ENCODE measurements at places on chromosomes 11 and 22.

DNA sequence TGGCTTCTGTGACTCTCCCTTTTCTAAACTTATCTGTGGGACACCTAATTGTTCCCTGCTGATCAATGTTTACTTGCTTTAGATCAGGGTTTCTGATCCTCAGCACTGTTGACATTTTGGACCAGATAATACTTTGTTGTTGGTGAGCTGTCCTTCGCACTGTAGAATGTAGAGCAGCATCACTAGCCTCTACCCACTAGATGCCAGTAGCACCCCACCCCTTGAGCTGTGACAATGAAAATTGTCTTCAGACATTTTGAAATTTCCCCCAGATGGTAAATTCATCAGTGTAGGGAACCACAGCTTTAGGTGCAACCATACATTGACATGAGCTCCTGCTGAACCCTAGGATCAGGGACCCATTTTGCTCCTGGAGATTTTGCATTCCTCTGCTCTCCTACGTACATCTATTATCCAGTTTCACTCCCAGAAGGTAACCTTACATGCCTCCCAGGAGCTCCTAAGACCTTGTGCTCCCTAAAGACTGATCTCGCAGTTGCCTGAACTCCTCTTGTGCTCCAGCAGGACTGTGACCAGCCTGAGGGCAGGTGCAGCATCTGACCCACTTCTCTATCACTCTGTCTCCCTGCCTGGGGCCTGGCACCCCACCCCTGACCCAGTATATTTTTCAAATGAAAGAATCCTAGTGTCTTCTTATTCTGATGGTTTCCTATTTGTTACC is 107.8 kb downstream of the FAR1 start:
- H3K4me3 ChIP-seq = no peak overlapping the region
- H3K27ac ChIP-seq = no peak overlapping the region
- H3K4me1 ChIP-seq = no peaks in the 10 kb centered on the region
- DNase-seq = peak; percentile 9

GRCh38 chr22:48938741-48939140 is 888.9 kb downstream of the BRD1 start:
- peaks cover 12% of the 10 kb centered on the region for H3K27me3 ChIP-seq
- no peaks in the 10 kb centered on the region for H3K36me3 ChIP-seq
- H3K4me3 ChIP-seq = no peak overlapping the region
- DNase-seq = no peak
- H3K4me1 ChIP-seq = no peaks in the 10 kb centered on the region

- no peaks in the 10 kb centered on the region for H3K36me3 ChIP-seq
- no peak overlapping the region for H3K4me3 ChIP-seq
- H3K27ac ChIP-seq = no peak overlapping the region
- no peaks in the 10 kb centered on the region for H3K4me1 ChIP-seq
Measured at GRCh38 chr11:63427971-63428508, 58.5 kb downstream of the SLC22A9 start.

DNA sequence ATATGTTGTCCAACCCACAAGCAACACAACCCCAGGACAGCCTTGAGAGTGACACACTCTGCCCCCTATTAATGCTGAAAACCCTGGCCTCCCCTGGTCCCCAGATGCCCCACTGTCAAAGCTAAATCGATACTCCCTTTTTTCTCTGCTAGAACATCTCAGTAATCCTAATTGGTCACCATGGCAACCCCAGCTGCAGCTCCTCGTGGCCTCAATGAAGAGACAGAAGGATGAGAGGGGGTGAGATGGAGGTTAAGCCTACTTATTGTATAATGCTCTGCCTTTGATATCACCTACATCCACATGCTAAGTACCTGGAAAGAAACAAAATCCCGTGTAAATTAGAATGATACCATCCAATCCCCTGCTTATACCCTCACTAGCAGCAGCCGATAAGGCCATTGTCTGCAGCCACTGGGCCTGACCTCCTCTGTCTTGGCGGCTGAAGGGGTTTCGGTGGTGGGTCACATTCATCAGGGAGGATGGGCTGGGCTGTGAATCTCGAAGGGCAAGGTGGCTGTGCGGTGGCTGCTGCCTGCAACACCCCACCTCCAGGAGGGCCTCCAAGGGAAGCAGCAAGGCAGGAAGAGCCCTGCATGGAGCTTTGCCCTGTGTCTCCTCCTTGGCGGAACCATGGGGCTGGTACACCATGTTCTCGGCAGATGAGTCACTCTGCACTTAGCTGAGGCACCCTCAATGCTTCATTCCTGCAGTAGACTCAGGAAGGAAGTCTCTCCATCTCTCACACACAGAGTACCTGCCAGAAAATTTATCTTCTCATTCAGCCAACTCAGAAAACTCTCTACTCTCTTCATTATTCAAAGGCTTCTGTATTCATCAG is 399.5 kb downstream of the BUD13 start:
- no peaks in the 10 kb centered on the region for H3K4me1 ChIP-seq
- H3K27me3 ChIP-seq = peaks cover 3% of the 10 kb centered on the region
- H3K4me3 ChIP-seq = no peak overlapping the region

DNA sequence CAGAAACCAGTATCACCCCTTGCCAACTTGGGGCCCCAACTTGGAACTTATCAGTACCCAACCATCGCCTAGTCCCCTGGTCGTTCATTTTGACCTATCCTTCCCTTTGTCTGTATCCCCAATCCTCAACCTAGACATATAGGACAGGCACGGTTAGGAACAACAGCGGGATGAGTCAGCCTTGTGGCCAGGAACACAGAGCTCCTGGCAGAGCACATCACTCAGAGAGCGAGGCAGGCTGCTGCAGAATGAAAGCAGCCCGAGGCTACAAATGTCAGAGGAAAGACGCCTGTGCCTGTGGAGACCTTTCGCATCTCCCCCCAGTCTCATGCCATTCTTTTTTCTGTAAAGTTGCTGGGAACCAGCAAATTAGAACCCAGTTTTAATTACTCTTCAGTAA is 14.6 kb downstream of the DKK3 start:
- H3K27me3 ChIP-seq = peaks cover 5% of the 10 kb centered on the region
- H3K4me3 ChIP-seq = no peak overlapping the region
- peaks cover 7% of the 10 kb centered on the region for H3K4me1 ChIP-seq
- H3K36me3 ChIP-seq = no peaks in the 10 kb centered on the region
- no peak overlapping the region for H3K27ac ChIP-seq

- no peaks in the 10 kb centered on the region for H3K4me1 ChIP-seq
- no peak overlapping the region for H3K27ac ChIP-seq
- H3K36me3 ChIP-seq = peaks cover 6% of the 10 kb centered on the region
- peaks cover 1% of the 10 kb centered on the region for H3K27me3 ChIP-seq
- no peak for DNase-seq
Measured at GRCh38 chr22:24819911-24820461, 14.0 kb downstream of the SGSM1 start.

GRCh38 chr11:104526006-104526405 is 362.1 kb upstream of the PDGFD start:
- H3K36me3 ChIP-seq = no peaks in the 10 kb centered on the region
- no peaks in the 10 kb centered on the region for H3K27me3 ChIP-seq
- no peak overlapping the region for H3K27ac ChIP-seq
- no peak for DNase-seq
- H3K4me3 ChIP-seq = no peak overlapping the region

GRCh38 chr22:23223569-23224317 is 43.4 kb downstream of the BCR start:
- no peak overlapping the region for H3K27ac ChIP-seq
- no peaks in the 10 kb centered on the region for H3K27me3 ChIP-seq
- no peak for DNase-seq
- peaks cover 14% of the 10 kb centered on the region for H3K36me3 ChIP-seq
- H3K4me3 ChIP-seq = no peak overlapping the region
- H3K4me1 ChIP-seq = peaks cover 94% of the 10 kb centered on the region

GRCh38 chr11:68997995-68998348 is 15.1 kb downstream of the MRGPRF start:
- peaks cover 16% of the 10 kb centered on the region for H3K27me3 ChIP-seq
- no peaks in the 10 kb centered on the region for H3K36me3 ChIP-seq
- no peaks in the 10 kb centered on the region for H3K4me1 ChIP-seq

GRCh38 chr11:22582151-22582410 is 43.5 kb downstream of the FANCF start:
- DNase-seq = no peak
- no peak overlapping the region for H3K4me3 ChIP-seq
- no peak overlapping the region for H3K27ac ChIP-seq
- no peaks in the 10 kb centered on the region for H3K36me3 ChIP-seq
- H3K4me1 ChIP-seq = no peaks in the 10 kb centered on the region
- H3K27me3 ChIP-seq = peaks cover 2% of the 10 kb centered on the region

GRCh38 chr11:102974552-102975280 is 19.2 kb upstream of the MMP13 start:
- no peaks in the 10 kb centered on the region for H3K4me1 ChIP-seq
- peaks cover 17% of the 10 kb centered on the region for H3K27me3 ChIP-seq
- no peaks in the 10 kb centered on the region for H3K36me3 ChIP-seq
- no peak overlapping the region for H3K27ac ChIP-seq
- DNase-seq = no peak

DNA sequence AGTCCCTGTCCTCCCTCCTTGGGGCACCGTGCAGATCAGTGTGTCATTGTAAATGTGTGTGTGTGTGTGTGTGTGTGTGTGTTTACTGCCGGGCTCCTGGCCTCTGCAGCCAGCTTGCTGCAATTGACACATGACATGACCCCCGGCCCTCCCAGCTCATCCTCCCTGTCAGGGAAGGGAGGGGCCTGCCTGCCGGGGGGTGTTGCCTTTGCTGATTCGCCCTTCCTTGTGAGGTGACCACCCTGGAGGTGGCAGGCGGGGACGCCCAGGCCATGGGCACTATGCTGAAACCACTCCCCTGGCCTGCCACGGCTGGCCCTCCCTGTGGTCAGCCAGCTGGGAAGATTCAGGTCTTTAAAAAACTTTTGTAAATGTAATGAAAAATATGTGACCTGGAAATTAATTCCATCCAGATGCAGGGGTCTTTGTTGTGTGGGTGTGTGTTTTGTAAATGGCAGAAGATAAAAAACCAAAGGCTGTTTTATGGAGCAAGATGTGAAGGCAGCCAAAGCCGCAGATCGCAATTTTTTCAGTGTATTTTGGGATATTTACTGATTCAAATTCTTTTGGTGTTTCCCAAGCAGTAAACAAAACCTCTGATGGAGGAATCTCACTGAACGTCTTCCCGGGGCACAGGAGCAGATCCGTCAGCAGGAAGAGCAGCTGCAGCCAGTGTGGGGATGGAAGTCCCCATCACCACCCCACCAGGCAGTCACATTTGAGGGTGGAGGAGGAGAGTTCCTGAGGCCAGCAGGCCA is 23.2 kb downstream of the SHISAL1 start:
- H3K36me3 ChIP-seq = no peaks in the 10 kb centered on the region
- H3K27me3 ChIP-seq = peaks cover 2% of the 10 kb centered on the region
- no peak overlapping the region for H3K27ac ChIP-seq
- H3K4me3 ChIP-seq = no peak overlapping the region
- DNase-seq = no peak

All from activated naive CD8-positive, alpha-beta T cell treated with anti-CD3 and anti-CD28 coated beads, Interleukin-2, amount 50 U/mL, for 24 hours (primary cell).